ENCODE measurements at places on chromosomes 2 and 18.

DNA sequence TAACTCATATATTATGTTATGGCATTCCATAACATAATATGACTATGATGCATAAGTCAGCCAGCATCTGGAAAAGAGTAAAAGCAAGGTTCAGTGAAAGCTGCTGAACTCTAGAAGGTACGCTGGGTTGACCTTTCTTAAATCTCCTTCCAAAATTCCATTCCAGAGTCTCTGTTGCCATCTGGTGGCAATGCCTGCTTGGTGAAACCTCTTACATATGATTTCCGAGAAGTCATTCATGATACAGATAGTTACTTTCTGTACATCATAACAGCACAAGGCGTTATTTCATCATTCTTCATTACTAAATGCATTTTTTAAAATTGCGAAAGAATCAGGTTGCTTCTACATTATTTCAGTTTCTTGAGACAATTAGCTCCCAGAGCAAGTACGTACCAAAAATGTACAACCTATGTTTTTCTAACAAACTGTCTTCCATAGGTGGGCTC, 7.0 kb upstream of the EPG5 start:
- peak; percentile 47 for DNase-seq

DNA sequence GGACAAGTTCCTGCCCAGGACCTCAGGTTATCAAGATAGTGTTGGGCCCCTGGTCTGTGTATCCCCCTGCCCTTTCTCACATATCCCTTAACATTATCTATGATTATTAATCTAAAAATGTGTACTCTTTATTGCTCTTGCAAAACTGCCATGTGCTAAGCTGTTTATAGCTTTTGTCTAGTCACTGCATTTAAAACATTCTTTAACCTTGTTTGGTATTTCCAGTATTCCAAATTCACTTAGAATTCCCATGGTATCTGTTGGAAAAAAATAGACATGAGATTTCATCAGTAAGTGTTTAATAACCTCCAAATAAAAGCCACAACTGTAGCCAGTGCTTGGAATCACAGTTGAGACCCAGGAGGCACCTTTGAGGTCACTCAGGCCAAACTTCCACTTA, 16.2 kb upstream of the GLS start:
- DNase-seq: no peak

- DNase-seq: peak; percentile 68
These were observed 29.3 kb upstream of the DUSP2 start for GRCh38 chr2:96174251-96175144.

DNA sequence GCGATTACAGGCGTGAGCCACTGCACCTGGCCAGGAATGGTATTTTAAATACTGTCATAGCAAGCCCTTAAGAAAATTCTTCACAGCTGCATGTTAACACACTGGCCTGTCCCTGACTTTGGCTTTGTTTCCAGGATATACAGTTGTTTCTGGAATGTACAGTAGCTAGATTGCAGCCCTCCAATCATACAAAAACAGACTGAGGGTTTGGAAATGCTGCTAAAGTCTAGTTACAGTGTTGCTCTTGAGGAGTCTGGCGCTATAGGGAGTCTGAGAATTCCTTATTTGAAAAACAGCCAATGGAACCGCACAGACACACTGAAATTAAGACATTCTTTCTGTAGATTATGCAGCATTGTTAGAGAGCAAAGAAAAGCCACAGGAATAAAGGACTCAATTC, 37.7 kb downstream of the STON1 start:
- DNase-seq: no peak

- DNase-seq: no peak
These were observed 4.7 kb downstream of the HTRA2 start for GRCh38 chr2:74534411-74534810.

DNA sequence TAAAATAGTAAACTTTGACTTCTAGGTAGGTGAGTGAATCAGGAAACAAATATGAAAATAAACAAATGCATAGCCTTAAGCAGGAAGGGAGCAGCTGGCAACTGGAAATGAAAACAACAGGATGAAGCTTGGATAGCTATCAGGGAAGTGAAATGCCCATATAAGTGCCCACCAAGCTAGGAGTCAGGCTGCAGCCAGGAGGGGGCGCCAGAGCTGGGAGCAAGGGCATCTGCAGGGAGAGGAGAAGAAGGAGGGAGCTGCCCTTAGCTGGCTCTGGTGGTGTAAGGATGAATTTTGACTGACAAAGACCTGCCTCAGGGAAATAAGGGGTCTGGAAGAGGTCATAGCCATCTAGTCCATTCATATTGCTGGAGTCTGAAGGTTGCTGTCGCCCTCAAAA, 298.3 kb downstream of the TDRD15 start:
- no peak for DNase-seq

DNA sequence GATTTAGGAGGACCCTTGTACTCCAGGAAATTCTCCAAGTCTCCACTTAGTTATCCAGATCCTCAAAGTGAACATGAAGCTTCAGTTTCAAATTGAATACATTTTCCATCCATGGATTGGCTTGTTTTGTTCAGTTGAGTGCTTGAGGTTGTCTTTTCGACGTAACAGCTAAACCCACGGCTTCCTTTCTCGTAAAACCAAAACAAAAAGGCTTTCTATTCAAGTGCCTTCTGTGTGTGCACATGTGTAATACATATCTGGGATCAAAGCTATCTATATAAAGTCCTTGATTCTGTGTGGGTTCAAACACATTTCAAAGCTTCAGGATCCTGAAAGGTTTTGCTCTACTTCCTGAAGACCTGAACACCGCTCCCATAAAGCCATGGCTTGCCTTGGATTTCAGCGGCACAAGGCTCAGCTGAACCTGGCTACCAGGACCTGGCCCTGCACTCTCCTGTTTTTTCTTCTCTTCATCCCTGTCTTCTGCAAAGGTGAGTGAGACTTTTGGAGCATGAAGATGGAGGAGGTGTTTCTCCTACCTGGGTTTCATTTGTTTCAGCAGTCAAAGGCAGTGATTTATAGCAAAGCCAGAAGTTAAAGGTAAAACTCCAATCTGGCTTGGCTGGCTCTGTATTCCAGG, at the start of gene CTLA4:
Gene CTLA4, plus strand, starts transcription at position 211 of the 640 bp plus-strand sequence. Its CDS starts 172 bp downstream, at position 383.
- DNase-seq: no peak

- DNase-seq: no peak
These were observed 40.1 kb upstream of the SOS1 start for GRCh38 chr2:39160982-39161381.

- DNase-seq: no peak
These were observed 294.5 kb upstream of the NT5C1B start for GRCh38 chr2:18883616-18884456.

GRCh38 chr2:130366720-130367119, 10.9 kb downstream of the PTPN18 start:
- no peak for DNase-seq

- no peak for DNase-seq
These were observed 142.9 kb upstream of the SMAD2 start for GRCh38 chr18:48073211-48073930.

GRCh38 chr2:72147303-72147971, at the start of gene CYP26B1:
TSS of gene CYP26B1 (minus strand) at chr2:72147862. CDS start at chr2:72147834, 28 bp downstream.
- DNase-seq: no peak

DNA sequence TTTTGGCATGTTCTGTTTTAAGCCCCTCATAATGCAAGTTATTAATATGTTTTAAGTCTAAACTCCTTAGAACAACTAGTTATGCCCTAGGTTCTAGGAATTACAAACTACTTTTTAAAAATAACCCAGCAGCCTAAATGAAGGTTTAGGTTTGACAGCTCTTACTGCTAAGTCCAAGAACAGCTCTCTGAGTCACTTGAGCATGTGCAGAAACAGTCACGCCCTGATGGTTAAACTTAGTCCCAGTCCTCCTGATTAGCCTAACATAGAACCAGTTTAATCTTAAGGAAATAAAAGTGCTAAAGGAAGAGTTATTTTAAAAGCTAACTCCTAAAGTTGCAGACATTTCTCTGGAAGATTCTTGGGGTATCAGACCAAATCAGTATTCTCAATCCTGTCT, 72.5 kb downstream of the RMDN2 start:
- no peak for DNase-seq

DNA sequence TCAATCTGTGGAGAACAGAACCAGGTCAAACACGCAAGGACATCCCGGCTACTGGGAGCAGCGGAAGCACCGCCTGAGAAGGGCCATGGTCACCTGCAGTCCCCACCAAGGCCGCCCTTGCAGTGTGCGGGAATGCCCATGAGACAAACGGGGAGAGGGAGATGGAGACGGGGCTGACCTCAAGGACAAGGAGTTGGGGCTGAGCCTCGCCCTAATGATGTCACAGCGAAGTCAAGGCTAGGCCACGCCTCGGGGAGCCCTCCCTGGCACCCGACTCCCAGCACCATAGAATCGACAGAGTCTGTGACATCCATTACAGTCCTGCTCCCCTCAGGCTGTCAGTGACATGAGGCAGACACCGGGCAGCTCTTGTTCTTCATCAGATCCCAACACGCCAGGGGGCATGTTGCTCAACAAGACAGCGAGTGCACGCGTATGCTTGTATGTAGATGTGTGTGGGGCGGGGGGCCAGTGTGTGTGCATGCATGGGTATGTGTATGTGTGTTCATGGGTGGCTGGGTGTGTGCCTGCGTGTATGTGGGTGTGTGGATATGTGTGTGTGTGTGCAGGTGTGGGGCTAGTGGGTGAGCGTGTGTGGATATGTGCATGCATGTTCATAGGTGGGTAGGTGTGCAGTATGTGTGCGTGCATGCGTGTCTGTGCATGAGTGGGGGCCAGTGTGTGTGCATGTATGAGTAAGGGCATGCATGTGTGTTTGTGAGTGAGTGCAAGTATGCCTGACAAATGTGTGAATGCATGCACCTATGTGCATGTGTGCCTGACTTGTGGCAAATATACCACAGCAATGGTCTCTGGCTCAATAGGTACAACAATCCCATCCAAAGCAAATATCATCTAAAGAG, 57.0 kb downstream of the ANKMY1 start:
- no peak for DNase-seq

- no peak for DNase-seq
These were observed 173.1 kb upstream of the STON1 start for GRCh38 chr2:48356701-48357325.
